ENCODE measurements at places on chromosomes 6 and 20. TPM values are rescaled to one million over a fixed set of nuclear protein-coding genes. Genes with fewer than 3 reads are reported as not detected.

The RIPOR3 gene
- 0.13 TPM for total RNA-seq

The SNHG17 gene
- 5.6 TPM for total RNA-seq

The TMEM170B gene
- total RNA-seq, result 0.77 TPM

DNA sequence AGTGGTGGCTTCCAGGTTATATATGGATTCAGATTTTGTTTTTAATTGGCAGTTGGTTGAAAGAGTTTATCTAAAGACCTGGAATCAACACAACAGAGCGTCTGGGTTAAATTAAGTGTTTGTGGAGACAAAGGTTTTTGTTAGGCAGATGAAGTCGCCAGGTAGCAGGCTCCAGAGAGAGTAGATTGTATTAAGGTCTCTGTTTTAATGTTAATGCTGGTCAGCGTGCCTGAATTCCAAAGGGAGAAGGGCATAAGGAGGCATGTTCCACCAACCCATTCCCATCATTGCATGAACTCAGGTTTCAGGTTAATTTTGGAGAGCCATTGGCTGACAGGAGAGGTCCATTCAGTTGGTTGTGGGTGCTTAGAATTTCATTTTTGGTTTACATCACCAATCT, 744.1 kb upstream of the GJE1 start:
- DNase-seq, result no peak

DNA sequence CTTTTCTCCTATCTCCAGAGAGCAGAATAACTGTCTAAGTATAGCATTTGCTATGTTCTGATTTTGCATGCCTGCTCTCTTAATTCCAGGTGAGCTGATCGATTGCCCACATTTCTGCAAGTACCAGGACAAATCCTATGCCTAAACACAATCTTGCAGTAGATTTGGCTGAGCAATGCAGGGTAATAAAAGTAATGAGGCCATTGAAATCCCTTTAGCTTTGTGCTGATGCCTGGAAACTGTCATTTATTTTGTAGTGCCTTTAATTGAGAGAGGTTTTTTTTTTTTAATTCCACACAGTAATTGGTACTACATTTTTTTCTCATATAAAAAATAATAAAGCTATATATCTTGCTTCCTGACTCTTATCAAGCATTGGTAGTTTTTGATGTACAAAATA, 252.3 kb downstream of the NKAIN2 start:
- DNase-seq, result no peak

- no peak for DNase-seq
Observed at GRCh38 chr6:44030812-44031454, 96.3 kb downstream of the MRPL14 start.

- no peak for DNase-seq
Observed at GRCh38 chr6:128443553-128443952, 76.8 kb downstream of the PTPRK start.

- DNase-seq, result no peak
Observed at GRCh38 chr6:57147955-57148858, 23.9 kb upstream of the BAG2 start.

DNA sequence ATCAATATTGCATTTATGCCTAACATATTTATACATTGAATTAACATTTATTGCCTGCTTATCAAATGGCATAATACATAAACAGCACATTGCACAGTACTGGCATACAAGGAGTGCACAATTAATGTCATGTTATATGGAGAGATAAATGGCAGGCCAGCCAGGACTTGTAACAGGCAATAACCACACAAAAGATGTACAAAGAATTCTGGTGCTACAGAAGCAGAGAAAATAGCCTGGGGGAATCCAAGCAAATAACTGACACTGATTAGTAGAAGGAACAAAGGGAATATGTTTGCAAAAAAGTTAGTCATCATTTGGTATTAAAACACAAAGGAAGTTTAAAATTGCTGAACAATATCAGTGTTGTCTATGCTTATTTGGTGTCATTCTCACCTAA, 27.3 kb downstream of the COL21A1 start:
- no peak for DNase-seq

- no peak for DNase-seq
Observed at GRCh38 chr6:14118091-14118439, 493 bp downstream of the CD83 start.

All from LHCN-M2 (cell line).